ENCODE measurements at places on chromosomes 1 and 21.
A peak's percentile ranks its signal among the peaks of the same experiment; 100 is the strongest.

DNA sequence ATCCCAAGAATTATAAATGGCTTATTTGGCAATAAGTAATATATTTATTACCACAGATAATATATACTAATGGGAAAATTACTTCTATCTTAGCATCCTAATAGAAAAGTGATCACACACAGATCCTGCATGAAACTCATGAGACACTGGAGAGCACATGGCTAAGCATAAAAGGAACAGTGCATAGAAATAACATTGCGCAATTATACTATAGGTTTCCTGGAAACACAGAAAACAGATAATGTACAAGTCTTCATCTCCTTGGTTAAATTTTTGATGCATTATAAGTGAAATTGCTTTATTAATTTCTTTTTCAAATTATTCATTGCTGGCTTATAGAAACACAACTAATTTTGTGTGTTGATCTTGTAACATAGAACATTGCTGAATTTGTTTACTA, 210.4 kb downstream of the USH2A start:
- DNase-seq = no peak

GRCh38 chr1:60527567-60527966, 454.0 kb upstream of the C1orf87 start:
- no peak for DNase-seq

- no peak for DNase-seq
Observed at GRCh38 chr1:64124704-64125440, 78.6 kb upstream of the UBE2U start.

- no peak for DNase-seq
Observed at GRCh38 chr1:206582971-206583706, 29.1 kb downstream of the EIF2D start.

- DNase-seq = no peak
Observed at GRCh38 chr1:155321639-155322503, 1.2 kb downstream of the RUSC1 start.

GRCh38 chr1:209652873-209653401, 712 bp upstream of the LAMB3 start:
- no peak for DNase-seq

DNA sequence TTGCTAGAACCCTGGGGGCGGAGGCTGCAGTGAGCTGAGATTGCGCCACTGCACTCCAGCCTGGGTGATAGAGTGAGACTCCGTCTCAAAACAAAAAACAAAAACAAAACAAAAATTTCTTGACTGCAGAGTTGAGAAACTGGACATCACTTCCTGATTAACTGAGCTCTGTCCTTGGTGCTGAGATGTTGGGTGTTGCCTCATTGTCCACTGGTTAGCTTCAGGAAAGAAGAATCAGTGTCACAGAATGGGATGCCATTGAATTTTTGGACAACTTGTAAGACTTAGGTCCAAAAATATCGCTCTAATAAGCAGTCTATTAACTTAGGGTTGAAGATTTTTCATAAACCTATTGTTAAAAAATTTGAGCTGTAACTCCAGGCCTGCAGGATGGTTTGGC, 23.8 kb upstream of the KCNA10 start:
- peak; percentile 19 for DNase-seq

DNA sequence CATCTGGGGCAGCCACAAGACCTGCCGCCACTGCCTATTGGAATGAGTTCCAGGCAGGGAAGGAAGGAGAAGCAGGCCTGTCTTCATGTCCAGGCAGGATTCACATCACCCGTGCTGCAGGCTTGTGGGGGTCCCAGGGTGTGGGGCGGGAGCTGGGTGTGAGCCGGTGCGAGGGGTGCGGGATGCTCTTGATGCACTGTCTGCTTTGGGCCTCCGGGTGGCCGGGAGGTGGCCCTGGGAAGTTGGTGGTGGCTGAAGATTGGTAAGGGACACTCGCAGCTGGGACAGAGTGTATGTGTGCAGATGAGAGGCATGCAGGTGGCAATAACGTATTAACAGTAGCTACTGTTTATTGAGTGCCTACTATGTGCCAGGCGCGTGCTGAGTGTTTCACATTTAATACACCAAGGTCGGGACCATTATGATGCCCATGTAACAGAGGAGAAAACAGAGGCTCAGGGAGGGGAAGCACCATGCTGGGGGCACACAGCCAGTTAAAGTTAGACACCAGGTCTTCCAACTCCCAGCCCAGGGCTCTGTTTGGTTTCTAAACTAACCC, 3.3 kb downstream of the CROCC start:
- DNase-seq = no peak

- no peak for DNase-seq
Observed at GRCh38 chr1:65343286-65343685, 33.9 kb downstream of the DNAJC6 start.

- DNase-seq = peak; percentile 30
Observed at GRCh38 chr1:188237573-188238348, 1409.0 kb downstream of the PLA2G4A start.

- DNase-seq = no peak
Observed at GRCh38 chr1:13830616-13831280, 130.8 kb downstream of the PRDM2 start.

DNA sequence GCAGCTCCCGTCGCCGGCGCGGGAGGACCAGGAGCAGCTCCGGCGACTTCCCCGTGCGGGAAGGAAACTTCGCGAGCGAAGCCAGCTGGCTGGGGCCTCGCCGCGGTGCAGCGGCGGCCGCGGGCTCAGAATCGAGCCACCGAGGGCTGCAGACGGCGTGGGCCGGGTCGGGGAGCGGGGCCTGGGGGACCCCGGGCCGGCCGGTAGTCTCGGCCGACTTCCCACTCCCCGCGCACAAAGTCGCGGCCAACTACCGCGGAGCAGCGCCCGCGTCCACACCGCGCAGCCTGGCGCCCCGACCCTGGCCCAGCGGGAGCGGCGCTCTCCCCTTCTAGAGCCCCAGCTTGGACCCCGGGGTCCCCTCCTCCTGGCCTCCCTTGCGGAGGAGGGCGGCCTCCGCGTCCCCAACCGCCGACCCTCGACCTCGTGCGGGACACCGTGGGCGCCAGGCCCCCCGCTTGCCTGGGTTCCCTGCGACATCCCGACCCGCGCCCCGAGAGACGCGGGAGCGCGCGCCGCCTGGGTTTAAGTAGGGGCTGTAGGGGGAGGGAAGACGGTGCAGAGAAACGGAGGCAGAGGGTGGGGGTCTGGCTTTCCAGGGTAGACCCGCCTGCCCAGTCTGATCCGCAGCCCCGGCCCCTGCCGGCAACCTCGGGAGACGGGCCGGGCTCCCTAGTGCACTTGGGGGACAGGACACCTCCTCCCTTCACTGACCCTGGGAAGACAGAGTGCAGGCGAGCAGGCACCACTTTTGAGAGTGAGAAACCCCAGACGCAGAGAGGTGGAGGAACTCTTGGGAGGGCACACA, 4.7 kb downstream of the PRDM16 start:
- no peak for DNase-seq

GRCh38 chr1:30414086-30414850, 309.1 kb downstream of the MATN1 start:
- DNase-seq = no peak

GRCh38 chr1:229607370-229607769, 18.6 kb downstream of the TAF5L start:
- no peak for DNase-seq

- DNase-seq = peak; percentile 71
Observed at GRCh38 chr1:156897078-156897825, 3.7 kb downstream of the PEAR1 start.

DNA sequence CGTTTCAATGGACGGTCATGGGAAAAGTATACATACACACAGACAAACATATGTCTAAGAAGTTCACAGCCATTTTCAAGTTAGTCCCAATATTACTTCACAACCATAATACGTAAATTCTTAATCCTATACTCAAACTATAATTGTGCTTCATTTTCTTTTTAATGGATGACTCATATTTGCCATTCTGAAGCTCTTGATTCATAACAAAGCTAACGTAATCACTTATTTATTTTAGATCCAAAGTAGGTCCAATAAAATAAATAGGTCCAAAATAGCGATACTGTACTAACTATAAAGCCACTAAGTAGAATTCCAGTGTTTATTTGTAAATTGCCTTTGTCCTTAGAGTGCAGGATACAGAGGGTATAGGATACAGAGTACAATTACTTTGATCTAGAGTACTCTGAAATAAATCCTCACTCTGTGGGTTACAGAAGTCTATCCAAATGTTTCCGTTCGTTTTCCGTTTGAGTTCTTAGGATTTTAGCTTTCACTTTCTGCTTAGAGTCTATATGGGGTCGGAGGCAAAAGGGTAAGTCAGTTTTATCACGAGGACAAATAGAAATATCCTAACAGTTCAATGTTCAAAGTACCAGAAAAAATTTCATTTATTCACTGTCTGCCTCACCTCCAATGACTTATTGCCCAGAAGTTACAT, 8.8 kb upstream of the C1orf115 start:
- DNase-seq = no peak

DNA sequence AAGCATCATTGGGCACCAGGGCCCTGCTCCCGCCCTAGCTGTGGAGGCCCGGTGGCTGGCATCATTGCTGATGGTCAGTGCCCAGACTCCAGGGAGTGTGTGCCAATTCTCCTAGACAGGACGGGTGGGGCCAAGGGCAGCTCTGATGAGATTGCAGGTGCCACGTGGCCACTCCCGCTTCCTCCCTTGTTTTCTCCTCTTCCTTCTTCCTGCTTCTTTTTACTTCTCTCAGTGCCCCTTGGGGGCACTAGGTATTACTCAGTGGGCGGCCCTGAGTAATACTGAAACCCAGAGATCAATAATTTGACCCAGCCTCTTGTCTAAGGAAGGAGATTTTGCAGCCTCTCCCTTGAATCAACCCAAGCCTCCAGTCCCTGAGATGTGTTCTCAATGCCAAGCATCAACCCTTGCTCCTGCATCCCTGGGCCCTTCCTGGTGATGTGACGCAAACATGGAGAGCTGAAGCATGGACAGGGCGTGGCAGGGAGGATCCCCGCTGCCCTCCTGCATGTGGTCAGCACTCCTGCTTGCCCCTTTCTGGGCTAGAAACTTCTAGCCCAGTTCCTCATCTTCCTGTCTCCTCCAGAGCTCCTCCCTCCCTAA, 32.4 kb downstream of the CDK18 start:
- DNase-seq = no peak

DNA sequence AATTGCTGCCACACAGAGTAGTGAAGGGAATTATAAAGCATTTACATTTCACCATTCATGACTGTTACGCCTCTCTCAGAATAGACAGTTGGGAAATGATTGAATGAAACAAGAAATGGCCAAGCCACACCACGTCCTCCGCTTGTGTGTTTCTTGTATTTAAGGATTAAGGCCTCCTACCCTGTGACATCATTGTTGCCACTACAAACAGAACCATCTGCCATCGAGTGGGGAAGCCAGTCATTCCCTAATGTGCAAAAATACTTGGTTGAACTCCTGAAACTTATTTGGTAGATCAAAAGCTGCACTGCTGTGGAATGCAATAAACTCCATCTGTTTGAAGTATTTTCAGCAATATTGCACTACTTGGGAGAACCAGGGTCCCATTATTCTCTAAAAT, 99.0 kb upstream of the C1orf105 start:
- DNase-seq = no peak

DNA sequence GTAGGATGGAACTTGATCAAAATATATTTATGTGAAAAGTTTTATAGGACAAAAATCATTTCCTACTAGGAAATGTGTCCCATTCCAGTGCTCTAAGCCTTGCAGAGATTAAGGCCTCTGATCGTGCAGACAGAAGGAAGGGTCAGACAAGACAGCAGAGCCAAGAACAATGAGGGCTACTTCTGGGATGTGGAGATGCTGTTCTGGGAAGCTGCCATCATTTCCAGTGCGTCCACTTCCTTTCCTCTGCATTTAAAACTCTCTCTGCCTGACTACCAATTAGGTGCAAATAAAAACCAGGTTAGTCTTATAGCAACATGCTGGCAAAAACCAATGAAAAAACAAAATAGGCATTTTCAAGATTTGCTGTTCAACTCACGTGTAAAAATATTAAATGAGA, 36.1 kb downstream of the BEND5 start:
- DNase-seq = no peak

DNA sequence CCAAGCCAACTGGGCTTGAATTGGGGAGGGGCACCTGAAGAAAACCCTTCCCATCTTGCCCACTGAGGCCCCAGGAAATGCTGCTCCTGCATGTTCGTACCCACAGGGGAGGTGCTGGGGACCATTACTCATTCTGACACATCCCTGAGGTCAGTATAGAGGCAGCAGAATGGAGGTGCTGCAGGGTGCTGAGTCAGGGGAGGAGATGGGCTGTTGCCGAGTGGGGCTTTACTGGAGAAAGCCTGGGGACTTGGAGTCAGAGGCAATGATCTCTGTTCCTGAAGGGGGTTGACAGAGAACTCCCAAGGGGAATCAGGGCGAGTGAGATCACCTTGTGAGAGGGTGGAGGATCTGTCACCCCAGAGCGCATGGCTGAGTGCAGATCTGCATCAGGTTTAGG, 40.2 kb upstream of the KCNA10 start:
- no peak for DNase-seq

- peak; percentile 49 for DNase-seq
Observed at GRCh38 chr1:228964178-228965089, 229.2 kb downstream of the RHOU start.

DNA sequence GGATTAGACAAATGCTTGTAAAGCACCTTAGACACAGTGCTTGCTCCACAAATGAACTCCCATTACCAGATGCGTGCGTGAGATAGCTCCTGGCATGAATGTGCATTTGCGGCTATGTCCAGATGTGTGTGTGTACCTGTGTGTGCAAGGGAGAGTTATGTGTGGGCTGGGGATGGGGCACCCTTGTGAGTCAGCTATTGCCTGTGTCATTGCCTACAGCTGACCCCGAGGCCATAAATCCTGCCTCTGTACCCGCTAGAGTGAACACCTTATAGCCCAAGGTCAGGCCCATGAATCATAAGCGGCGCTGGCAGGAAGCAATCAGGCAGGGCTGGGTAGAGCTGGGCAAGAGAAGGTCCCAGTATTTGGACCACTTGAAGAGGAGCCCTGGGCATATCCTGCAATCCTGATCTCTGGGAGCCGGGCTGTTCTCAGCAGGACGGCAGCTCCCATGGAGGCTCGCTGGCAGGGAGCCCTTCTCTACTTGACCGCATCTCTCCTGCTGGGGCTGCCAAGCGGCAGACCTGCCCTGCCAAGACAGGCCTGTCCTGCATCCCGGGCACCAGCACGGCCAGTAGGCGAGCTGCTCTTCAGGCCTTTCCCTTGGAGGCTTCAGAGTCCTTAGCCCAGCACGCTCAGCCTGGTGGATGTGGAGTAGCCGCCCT, 86.4 kb downstream of the TMEM53 start:
- DNase-seq = no peak

- DNase-seq = no peak
Observed at GRCh38 chr21:23963454-23963853, 1643.8 kb downstream of the MRPL39 start.

- peak; percentile 22 for DNase-seq
Observed at GRCh38 chr1:153962088-153963029, 978 bp downstream of the SLC39A1 start.

- no peak for DNase-seq
Observed at GRCh38 chr1:156006666-156007376, 13.9 kb downstream of the SSR2 start.
